ENCODE measurements at places on chromosomes 12 and 14.

DNA sequence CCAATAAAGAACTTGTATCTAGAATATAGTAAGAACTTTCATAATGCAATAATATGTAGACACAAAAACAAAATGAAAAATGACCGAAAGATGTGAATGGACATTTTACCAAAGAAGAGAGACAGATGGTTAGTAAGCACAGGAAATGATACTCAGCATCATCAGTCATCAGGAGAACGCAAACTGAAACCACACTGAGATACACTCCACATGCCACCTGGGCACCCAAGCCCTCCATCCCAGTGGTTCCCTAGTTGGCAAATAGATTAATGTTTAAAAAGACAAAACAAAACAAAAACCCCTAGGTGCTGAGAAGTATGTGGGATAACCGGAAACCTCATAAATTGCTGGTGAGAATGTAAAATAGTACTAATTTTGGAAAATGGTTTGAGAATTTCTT is 26.8 kb upstream of the VPS33A start:
- no peak for DNase-seq

DNA sequence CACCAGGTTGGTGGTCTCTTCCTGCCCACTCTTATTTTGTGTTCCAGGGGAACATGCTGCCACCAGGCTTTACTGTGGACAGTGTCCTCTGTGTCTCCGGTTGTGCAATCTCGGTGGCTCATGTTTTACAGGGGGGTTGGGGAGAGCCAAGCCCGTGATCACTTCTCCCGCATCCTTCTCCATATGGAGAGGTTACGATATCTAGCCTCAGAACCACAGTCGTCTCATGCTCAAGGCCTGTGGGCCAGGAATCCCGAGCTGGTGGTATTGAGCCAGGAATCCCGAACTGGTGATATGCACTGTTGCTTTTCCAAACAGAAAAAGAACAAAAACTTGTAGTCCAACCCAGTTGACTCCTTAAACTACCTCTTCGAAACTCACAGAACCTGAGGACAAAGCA is 37.0 kb upstream of the INF2 start:
- DNase-seq = no peak

DNA sequence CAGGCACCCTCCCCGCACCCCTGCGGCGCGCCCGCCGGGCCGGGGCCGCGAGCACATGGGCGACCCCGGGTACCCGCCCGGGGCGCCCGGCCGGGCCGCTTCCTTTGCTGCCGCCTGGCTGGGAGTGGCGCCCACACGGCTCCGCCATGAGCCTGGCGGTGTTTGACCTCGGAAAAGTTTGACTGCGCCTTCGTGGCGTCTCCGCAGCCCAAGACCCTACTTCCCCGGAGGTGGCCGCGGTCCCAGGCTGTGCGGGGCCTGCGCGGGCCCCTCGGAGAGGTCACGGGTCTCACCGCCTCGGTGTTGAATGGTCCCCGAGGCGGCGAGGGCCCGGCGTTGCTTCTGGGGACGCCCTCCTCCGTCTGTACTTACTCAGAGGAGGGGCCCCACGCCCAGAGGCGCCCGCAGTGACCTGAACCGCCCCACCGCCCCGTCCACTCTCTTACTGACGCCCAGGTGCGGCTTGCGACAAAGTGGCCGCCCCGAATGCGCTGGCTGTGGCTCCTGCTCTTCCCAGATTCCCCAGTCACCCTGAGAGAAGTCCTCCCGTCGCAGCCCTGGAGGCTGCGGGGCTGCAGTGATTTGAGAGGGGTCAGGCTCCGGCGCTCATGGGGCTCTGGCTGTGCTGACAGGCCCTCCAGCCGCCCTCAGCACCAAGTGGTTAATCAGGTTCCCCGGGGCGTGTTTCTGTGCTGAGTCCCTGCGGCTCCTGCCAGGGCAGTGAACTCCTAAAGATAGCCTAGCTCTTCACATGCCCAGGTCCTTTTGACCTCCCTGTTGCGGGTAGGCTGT is 5.8 kb downstream of the KMT5A start:
- no peak for DNase-seq

DNA sequence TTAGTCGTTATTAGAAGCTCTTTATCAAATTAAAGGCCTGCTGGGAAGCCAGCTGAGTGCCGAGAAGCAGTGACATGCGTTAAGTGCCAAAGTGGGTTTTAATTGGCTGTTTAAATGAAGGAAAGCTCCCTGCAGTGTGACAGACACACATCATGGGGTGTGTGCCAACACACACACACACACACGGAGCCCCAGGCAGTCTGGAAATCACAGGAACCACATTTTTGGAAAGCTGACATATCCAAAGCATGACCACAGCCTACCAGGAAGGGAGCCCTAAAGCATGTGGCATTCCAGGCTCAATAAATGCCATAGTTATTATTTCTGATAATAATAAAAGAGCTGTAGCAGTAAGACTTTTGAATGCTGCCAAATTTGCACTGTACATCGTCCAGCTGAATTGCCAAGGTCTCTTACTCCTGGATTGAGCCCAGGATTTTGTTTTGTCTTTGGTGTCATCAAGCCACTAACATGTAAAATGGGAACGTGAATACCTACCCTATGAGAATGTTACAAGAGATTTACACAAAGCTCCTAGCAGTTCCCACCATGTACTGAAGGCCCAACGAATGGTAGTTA is 135.1 kb downstream of the TMEM30B start:
- DNase-seq = no peak

DNA sequence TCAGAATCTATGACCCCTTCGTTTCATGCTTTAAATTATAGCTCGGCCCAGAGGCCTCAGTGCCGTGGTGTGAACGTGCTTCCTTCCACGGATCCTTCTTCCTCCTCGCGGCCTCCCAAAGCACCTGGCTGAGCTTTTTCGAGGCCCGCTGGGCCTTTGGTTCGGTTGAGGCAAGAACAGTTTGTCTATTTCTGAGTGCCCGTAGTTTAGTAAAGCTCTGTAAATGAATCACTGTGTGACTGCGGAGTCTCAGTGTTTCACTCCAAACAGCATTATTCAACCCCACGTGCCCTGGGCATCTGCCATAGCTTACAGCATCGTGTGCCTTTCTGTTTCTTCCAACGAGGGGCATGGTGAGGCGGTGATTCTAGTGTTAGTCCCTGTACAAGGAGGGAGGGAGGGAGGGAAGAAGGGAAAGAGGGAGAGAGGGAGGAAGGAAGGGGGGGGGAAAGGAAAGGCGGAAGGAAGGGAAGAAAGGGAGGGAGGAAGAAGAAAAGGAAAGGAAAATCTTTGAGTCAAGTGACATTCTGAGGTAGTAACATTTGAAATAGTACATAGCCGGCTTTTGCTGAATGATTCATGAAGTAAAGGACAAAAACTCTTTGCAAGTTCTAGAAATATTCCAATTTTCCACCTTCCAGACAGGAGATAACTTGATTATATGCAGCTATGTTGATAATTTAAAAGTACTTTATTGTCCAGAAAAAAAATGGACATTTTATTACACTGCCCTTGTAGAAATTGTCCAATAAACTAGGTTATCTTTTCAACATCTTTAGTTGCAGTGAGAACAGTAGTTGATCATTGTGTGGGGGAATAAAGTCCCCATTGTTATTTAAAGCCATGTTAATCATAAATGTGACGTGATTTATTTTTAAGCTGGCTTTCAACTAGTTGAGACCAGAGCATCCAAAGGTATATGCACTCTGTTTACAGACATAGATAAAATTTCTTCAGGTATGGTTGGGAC is 1.2 kb upstream of the TRIM9 start:
- no peak for DNase-seq

All from activated naive CD8-positive, alpha-beta T cell treated with anti-CD3 and anti-CD28 coated beads, Interleukin-2, amount 50 U/mL, for 16 hours (primary cell).